ENCODE measurements at places on chromosomes 6 and 20.

- no peak for DNase-seq
These were observed 10.5 kb downstream of the ZNFX1 start for GRCh38 chr20:49267327-49267726.

DNA sequence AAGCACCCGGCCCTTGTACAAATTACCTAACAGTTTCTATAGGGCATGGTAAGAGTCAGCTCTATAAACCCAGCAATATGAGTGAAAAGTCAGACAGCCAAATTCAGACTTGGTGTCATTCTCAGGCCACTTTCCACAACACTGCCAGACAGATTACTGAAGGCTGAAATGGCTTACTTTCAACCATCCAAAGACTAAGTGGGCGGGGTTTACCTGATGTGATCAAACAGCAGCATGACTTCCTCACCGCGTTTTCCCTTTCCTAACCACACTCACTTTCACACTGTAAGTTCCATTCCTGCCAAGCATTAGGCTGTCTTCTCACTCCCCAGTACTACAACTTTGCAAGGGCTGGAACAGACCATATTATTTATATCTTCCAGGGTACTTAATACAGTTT is 85.9 kb downstream of the SMLR1 start:
- DNase-seq: no peak

DNA sequence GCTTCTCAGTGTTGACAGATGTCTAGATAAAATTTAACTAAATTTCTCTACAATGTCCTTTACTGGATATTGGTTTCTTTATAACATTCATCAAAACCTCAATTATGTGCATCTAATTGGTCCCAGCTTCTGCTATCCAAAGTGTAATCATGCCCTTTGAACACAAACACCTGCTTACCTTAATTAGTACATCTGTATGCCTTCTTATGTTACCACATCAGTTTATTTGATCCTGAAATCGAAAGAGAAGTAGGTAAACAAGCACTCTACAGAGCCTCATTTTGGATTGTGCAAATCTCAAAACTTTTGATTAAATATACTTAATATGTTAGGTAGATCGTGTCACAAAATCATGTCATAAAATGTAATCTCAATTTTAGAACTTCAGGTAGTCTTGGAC is 36.5 kb downstream of the TAB2 start:
- DNase-seq: no peak

- no peak for DNase-seq
These were observed 8.1 kb upstream of the HBS1L start for GRCh38 chr6:135062735-135063134.

DNA sequence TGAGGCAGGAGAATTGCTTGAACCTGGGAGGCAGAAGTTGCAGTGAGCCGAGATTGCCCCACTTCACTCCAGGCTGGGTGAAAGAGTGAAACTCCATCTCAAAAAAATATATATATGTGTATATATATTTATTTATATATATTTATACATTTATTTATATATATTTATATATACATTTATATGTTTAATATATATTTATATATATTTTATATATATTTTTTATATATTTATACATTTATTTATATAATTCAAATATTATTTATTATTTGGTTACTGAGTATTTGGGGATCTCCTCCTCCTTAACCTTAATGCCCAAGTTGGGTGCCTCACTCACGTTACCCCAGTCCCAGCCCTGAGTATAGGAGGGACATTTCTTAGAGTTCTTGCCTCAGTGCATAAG is 2.7 kb downstream of the FAM50B start:
- no peak for DNase-seq

DNA sequence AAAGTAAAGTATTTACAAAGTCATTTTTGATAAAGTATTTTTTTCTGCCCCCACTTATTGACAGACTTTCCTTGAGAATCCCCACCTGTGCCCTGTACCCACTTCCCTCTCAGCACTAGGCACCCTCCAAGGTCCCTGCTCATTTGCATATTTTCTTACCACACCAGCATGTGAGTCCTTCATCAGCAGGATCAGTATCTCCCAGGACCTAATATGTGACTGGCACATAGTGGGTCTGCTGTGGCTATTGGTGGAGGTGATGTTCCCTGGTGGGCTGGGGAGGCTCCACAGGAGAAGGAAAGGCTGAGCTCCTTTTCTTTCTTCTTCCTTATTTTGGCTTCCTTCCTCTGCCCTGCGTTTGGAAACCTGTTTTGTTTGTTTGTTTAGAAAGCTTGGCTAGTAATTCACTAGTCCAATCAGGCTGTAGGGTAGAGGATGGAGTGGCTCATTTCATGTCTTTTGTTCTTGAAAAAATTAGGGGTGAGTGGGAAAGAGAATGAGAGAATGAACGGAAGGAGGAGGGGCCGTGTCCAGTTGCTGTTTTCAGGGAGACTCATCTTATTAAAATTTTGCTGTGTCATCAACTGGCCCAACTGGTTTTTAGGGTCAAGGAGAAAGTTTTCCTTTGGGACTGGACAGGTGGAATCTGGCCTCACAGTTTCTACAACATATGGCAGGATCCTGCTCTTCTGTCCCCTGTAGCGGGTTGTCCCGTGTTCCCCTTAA is 2.8 kb upstream of the RNF24 start:
- DNase-seq: no peak

- DNase-seq: no peak
These were observed 8.8 kb upstream of the SMOC2 start for GRCh38 chr6:168432196-168432595.
